ENCODE measurements at places on chromosomes 13 and 19.
A peak's percentile ranks its signal among the peaks of the same experiment; 100 is the strongest.

DNA sequence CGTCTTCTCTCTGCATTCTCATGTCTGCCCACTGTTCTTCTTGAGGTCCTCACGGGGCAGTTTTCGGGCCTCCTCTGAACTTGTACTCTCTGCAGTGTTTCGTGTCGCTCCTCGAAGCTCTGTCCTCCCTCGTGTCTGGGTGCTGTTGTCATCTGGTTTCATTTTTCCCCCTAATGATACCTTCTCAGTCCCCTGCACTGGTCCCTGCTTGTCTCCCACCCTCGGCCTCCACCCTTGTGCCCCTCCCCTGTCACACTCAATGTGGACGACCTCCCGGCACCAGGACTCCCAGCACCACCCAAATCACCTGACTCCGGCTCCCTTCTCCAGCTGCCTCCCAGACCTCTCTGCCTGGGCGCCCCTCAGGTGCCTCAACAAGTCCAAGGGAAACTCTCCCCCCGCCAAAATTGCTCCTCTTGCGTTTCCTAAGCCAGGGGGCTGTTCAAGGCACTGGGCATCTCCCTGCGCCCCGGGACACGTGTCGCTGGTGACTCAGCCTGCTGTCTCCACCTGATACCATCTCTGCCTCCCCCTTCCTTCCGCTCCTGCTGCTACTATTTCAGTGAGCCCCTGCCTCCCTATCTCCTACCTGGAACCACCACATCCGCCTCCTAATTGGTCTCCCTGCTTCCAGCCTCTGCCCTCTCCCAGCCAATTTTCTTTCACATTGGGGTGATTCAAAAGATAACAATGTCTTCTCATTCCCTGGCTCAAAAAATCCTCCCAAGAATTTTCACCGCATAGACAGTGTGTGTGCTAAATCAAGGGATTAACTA, 49.5 kb downstream of the RFX2 start:
- peak; percentile 19 for DNase-seq

- no peak for DNase-seq
Observed at GRCh38 chr19:55044286-55044685, 6.2 kb upstream of the GP6 start.

DNA sequence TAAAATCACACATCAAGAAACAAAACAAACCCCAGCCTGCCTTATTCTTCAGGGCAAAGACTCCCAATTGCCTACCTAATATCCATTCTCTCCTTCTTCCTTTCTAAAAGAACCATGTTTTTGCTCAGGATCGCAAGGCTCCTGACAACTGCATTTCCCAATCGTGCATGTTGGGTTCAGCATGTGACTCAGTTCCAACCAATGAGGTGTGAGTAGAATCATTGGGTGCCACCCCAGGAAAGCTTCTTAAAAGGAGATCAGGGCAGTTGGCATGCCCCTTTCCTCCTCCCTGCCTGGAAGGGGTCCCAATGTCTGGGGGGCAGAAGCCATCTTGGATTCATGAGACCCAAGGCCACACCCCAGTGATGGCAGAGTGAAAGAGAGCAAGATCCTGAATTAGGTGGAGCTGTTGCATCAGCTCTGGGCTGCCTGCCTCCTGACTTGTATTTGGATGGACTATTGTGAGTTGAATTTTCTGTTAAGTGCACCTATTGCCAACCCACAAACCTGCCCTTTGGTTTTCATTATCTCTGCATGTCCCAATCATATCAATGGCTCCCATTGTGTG, 26.0 kb upstream of the UBAC2 start:
- DNase-seq, result no peak

- no peak for DNase-seq
Observed at GRCh38 chr13:32175943-32176342, 139.2 kb downstream of the ZAR1L start.

DNA sequence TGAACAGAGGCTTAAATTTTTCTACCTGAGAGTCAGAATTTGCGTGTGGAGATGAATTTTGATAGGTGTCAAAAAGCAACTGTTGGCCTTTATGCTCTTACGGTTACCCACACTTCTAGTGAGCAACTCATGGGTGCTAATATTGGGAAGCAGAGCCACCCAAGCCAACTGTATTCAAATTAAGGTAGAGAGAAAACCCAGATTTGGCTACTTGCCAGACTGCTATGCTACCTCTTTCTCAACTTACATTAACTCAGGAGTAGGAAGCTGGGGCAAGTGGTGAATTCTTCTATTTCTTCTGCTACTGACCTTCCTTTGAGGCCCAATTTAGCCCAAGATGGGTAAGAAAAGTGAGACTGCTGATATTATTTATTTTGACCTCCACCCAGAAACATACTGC, 83.9 kb downstream of the OLFM4 start:
- no peak for DNase-seq

DNA sequence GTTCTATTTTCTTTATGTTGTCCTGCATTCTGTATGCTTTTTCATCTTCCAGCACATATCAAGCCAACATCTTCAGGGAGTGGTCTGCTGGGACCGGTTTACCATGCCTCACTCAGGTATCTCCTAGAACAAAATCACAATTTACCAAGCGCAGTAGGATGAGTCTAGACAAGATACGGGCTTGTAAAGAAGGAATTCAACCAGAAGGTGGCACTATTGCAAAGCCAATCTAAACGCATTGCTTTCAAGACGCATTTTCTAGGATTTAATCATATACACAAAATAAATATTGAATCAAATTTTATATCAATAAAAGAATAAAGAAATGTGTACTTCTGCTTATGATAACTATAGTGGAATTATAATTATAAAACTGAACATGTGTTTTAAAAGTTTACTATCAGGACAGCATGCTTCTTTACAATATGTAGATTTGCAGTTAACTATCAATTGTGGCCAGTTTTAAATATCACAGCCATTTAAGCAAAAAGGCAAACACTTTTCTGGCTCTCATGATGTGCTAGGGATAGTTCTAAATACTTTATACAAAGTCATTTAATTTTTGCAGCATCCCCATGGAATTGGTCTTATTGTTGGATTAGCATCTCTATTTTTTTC, 16.1 kb upstream of the TPP2 start:
- DNase-seq, result no peak
